ENCODE measurements at places on chromosomes 2 and 18.
A peak's percentile ranks its signal among the peaks of the same experiment; 100 is the strongest.

DNA sequence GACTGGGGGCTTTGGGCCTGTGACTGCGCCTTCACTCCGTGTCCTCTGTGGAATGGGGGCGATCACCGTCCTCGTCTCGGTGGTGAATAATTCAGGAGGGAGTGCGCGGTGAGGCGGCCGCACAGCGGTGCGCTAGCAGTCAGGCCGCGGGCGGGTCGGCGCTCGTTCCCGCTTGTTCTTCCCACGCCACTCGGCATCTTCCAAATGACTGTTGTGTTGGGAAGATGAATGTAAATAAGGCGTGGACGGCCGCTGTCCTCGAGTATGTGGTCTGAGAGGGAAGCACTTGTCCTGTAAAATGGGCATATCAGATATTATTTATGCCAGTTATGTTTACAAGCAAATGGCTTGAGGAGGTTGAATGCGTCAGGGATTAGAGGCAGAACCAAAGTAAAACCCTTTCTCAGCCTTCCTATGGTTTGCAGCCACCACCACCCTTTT, 608 bp upstream of the VPS4B start:
- no peak for DNase-seq

- no peak for DNase-seq
Observed at GRCh38 chr18:36328916-36329315, 31.4 kb downstream of the FHOD3 start.

- DNase-seq = no peak
Observed at GRCh38 chr2:230231251-230231650, 5.7 kb downstream of the SP140 start.

GRCh38 chr2:109217362-109218086, 88.5 kb downstream of the SH3RF3 start:
- no peak for DNase-seq

DNA sequence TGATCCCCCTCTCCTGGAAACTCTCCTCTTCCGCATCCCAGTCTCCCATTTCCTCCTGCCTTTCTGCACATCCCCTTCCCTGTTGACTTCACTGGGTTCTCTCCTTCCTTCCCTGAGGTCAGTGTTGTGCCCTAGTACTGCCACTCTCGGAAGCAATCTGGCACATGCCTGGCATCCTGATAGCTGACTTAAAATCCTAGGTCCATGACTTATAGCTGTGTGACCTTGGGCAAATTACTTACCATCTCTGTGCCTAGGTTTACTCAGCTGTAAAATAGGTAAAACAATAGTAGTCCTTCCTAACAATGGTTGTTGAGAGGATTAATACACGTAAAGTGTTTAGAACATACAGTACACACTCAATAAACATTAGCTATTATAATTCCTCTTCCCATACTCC, 9.3 kb downstream of the EVA1A start:
- no peak for DNase-seq

DNA sequence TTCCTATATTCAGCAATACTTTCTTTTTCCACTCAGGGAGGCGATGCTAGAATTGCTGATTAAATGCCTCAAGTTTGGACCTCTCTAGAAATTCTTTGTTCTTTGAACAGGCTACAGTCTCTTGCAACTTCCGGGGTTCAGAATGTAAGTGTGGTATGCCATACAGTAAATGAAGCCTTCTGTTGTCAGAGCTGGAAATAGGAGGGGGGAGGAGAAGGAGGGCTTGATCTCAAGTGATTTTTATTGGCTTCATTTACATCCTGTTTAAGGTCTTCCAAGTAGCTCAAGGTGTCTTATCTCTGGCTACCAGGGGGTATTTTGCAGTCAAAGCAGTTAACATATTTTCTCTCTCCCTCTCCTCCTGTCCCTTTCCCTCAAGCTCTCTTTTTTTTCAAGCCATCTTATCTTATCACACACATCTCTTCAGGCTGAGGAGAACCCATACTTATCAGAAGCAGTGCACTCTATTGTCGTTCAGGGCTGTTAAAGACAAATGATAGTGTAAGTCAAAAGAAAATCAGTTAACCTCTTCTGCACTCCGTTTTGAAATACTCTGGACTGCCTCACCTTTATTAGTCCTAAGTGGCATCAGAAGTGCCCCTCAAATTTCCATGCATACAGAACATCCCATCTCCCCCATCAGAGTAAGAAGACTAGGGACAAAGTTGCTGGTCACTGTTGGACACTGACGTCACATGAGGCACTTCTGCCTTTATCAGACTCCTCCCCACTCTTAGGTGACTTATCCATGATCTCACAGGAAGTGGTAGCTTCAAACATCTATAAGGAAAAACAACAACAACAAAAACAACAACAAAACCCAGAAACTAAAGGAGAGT, 112.2 kb downstream of the ZNF521 start:
- DNase-seq = no peak

DNA sequence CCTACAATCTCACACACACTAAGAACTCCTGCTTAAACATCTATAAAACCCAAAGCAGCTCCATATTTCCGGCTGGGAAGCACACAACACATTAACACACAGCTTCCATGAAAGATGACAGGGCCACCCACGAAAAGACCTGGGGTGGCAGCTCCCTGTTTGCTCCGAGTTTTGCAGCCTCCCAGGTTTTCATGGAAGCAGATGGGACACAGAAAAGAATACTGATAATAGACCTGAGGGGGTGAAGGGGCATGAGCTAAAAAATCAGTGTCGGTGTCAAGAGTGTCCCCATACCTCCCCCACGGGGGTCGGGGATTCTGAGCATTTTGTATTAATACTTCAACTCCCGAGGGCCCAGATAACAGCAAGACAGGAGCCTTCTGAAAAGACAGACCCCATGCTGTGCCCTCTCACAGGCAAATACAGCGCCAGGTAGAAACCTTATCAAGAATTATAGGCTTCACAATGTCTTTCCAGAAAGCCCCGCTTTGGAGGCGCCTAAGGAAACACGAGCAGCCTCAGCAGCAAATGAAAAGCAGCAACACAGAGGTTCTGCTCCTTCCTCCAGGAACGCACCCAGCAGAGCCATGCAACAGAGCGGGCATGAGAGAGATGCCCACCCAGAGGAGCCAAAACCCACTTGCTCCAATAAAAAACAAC, 50.5 kb downstream of the ZNF516 start:
- no peak for DNase-seq

GRCh38 chr2:195819276-195819675, 162.2 kb downstream of the SLC39A10 start:
- no peak for DNase-seq

DNA sequence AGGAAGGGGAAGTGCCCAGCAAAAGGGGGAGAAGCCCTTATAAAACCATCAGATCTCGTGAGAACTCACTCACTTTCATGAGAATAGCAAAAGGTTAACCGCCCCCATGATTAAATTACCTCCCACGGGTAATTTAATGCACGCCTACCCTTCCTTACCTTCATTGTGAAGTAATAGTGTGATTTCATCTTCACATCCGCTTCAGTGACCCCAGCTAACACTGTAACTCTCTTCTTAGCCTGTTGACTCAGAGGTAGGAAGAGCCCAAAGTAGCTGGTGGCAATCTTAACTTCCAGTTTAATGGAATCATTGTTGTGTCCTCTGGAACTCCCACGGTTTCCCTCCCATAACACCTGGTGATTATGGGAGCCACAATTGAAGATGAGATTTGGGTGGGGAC, 120.5 kb downstream of the GULP1 start:
- DNase-seq = no peak

- DNase-seq = no peak
Observed at GRCh38 chr18:76389716-76390115, 105.3 kb downstream of the ZNF516 start.

GRCh38 chr2:232476045-232476444, 11.6 kb downstream of the ECEL1 start:
- no peak for DNase-seq

DNA sequence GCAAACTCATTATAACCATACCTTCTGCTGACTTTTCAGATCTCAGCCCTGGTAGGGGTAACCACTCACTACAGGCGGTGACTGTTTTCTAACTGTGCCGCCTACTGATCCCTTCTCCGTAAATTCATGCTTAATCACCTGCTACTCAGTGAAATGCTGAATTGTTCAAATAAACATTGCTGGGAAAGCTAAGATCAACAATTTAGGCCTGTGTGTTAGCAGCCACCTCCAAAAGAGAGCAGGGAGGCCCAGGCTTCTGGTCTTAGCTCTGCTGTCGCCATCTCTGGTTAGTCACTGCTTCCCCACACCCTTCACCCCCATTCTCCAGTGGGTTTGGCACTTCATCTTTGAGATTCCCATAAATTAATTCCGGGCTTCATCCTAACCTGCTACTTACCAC, 21.8 kb upstream of the NT5C1B start:
- no peak for DNase-seq

- no peak for DNase-seq
Observed at GRCh38 chr2:43082903-43083677, 143.3 kb downstream of the ZFP36L2 start.

DNA sequence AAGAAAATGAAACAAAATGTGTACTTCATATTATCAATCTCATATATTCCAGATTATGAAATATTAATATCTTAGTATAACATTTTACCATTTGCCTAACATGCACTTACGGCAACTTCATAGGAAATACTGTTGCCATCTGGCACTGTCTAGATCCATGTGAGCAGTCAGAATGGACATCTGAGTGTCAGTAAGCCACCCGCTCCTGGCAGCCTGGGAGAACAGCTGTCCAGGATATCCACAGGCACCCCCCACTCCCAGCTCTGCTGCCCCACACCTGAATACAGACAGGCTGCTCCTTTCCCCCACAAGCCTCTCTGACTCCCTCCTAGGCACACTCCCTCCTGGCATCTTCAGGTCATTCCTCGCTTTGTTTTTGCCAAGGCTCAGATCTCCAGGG, 127.0 kb downstream of the GAREM1 start:
- no peak for DNase-seq

- DNase-seq = no peak
Observed at GRCh38 chr2:42367835-42368234, 6.8 kb upstream of the COX7A2L start.

DNA sequence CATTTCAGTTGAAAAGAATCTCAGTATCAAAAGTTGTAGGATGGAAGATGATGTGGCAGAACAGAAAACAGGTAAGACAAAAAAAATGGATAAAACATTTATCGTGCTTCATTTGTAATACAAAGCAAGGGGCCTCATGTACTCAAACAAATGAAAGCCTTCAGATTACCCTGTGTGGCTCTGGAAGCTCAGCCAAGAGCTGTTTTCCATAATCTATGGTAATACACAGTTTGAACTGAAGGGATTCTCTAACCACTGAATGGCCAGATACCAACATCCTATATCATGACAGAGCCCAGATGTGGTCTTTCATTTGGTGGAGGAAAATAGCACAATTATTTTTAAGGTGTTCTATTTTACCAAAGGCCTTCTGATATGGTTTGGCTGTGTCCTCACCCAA, 272.1 kb upstream of the RND3 start:
- no peak for DNase-seq

GRCh38 chr2:160269365-160269764, 69.3 kb upstream of the ITGB6 start:
- no peak for DNase-seq

DNA sequence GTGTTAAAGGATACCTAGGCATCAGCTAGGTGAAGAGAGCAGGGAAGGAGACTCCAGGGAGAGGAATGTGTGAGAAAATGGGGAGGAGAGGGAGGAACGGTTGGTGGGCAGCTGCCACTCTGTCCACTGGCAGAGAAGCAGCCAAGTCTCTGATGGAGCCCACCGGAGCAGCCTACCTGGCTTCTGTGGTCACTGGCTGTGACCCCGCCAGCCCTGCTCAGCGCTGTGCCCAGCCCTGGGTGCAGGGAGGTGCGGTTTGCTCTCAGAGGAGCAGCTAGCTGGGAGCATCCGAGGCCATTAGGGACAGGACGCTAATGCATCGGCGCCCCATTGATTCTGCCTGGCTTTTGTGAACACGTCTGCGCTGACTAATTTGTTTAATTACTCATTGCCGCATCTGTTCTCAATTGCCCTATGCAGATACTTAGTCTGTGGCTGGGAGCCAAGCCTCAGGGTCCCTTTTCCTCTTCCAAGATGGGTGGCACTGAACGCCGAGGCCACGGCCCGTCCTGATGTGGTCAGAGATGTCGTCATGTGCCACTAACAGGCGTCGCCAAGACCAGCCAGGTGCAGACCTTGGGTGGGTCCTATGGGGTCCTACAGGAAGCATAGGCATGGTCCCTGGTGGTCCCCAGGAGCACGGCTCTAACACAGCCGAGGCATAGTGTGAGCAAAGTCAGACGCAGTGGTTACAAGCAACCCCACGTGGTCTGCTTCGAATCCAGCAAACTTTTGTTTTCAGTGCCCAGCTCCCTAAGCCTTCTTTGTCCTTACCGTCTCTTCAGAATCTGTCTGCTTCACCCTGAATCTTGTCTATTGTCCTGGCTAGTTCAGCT, 82.0 kb downstream of the RRM2 start:
- no peak for DNase-seq

GRCh38 chr2:130837811-130838565, 1.3 kb downstream of the ARHGEF4 start:
- DNase-seq = no peak

DNA sequence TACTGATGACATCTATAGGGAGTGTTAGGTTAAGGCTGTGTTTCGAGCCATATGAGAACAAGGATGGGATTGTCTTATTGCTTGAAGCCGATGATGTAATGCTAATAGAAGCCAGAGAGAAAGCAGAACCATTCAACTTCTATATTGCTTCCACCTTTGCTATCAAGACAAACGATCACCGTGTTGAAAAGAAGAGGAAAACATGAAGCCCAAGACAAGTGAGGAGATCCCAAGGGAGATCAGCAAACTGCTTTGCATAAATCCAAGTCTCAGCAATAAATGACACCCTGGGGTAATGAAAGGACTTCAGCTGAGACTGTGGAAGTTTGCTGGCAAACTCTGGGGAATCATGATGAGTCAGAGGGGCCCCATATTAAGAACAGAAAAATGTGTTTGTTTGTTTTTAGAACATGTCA, 206.2 kb downstream of the NCKAP5 start:
- no peak for DNase-seq

DNA sequence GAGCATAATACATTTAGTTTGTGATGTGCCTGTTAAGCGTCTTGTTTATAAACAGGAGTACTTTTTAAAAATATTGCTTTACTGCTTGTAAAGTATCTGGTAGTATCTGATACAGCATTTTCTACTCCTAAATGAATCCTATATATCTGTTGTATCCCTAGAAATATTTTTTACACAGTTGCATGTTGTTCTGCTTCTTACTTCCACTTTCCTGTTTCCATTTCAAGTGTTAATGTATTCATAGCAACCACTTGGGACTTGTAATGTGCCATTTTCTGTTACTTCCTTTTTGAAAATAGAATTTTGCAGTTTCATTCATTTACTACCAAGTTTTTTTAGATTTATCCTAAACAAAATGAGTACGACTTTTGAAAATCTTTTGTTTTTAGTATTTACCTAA, 24.9 kb downstream of the CCNT2 start:
- no peak for DNase-seq

- DNase-seq = peak; percentile 38
Observed at GRCh38 chr2:98518101-98518500, 73.4 kb downstream of the INPP4A start.

DNA sequence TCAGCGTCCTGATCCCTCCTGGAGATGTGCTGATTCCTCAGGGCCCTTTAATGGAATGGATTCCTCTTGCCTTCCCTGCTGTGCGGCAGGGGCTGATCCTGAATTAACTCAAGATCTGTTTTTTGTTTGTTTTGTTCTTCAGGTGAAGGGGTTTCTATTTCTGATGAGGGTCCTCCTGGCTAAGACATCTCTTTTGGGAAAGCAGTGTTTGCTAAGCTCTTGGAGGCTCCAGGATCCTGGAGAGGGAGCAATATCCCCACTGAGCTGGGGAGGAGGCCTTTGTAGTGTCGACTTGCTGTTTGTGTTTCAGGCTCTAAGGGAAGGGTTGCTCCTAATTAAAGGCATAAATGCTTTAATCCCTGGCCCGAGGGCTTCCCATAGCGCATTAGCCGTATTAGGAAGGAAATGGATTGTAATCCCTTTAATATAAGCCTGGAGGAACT, 65.3 kb upstream of the FOXI3 start:
- no peak for DNase-seq

- DNase-seq = no peak
Observed at GRCh38 chr2:175579646-175580045, 398.1 kb upstream of the ATP5MC3 start.

All from T-helper 2 cell (primary cell).